ENCODE measurements at places on chromosomes 5 and 9.

- DNase-seq = no peak
- H3K4me1 ChIP-seq = no peaks in the 10 kb centered on the region
- H3K27me3 ChIP-seq = no peaks in the 10 kb centered on the region
These were observed 685.1 kb upstream of the DMAC1 start for GRCh38 chr9:8484597-8485191.

DNA sequence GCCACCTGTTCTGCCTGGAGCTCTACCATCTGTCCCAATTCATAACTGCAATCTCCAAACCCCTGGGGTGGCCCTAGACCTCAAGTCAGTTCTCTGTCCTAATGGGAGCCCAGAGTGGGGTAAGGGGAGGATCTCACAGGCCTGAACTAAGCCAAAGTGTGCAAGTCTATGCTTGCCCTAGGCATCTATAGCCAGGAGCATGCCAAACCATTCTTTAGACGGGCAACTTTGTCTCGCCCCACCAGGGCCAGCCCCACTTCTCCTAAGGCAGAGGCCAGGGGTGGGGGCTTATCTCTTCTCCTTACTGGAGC, 3.3 kb downstream of the ACSL6 start:
- no peak for DNase-seq
- H3K36me3 ChIP-seq = peaks cover 11% of the 10 kb centered on the region
- no peak overlapping the region for H3K27ac ChIP-seq
- H3K4me3 ChIP-seq = no peak overlapping the region
- H3K27me3 ChIP-seq = peaks cover 30% of the 10 kb centered on the region

- H3K4me3 ChIP-seq = no peak overlapping the region
- peaks cover 39% of the 10 kb centered on the region for H3K27me3 ChIP-seq
- no peak overlapping the region for H3K27ac ChIP-seq
- H3K36me3 ChIP-seq = no peaks in the 10 kb centered on the region
- DNase-seq = no peak
- H3K4me1 ChIP-seq = no peaks in the 10 kb centered on the region
These were observed 49.5 kb upstream of the MAP1B start for GRCh38 chr5:72057816-72058215.

DNA sequence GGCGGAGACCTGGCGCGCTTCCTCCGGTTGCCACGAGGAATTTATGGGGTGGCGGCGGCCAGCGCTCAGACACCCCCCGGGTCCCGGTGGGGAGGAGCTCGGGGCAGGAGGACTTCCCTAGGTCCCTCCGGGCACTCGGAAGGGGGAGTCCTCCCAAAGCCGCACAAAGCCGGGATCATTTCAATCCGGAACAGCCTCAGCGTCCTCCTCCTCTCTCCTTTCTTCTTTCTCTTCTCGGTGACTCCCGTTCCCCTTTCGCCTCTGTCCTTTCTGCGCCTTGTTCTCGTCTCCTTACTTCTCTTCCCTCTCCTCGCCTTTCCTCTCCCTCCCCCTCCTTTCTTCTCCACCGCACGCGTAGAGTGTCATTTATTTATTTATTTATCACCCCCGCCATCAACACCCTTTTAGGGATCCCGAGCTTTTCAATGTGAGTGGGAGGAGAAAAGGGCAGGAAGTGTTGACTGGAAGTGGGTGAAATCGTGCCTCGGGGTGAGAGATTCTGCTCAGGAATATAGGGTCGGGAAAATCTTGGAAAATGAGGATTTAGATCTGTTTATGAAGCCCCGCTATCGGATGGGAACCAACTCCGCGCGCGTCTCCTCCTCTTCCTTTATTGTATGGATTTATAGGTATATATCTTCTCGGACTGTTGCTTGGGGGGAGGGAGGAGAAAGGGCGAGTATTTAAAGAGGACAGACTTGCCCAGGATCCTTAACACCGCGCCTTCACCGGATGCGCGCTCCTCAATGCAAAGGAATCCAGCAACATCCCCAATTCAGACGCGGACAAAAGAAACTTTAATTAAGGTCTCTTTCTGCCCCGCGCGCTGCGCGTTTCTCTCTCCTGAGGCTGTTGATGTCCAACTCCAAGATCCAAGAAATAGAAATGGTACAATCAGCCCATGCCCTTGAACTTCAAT, 2.0 kb upstream of the ZNF462 start:
- no peaks in the 10 kb centered on the region for H3K27me3 ChIP-seq
- H3K27ac ChIP-seq = peak overlapping the region; percentile 83
- H3K36me3 ChIP-seq = peaks cover 58% of the 10 kb centered on the region
- peak overlapping the region; percentile 87 for H3K4me3 ChIP-seq

DNA sequence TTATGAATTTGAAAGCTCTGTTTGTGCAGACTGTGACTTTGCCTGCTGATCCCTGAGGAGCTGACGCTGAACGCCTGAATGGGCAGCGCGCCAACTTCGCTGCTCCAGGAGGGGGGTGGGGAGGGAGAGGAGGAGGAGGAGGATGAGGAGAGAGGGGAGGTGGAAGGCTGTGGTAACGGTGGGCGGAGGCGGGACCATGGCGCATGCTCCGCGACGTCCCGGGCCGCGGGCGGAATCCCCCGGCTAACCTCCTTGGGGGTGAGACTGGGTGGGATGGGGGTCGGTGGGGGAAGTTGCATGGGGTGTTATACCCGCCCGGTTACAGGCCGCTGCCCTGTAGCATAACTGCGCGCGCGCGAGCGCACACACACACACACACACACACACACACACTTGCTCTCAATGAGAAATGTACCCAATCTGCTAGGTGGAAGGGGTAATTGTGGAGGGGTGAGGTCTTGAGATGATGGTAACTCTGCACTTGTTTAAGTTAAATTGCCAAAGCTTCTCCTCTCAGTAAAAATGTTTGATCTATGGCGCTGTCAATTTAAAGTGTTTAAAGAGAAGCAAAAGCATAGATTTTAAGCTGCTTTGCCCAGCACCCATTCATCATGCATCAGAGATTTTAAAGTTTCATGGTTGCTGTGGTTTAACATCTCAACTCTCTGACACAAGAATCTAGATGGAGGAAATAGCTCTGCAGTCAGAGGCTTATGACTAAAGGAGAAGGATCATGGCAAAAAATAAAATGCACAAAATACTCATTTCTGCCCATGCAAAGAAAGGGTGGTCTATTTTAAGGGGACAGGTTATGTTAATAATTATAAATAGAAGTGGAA, 76.6 kb upstream of the TBCA start:
- H3K27me3 ChIP-seq = peaks cover 14% of the 10 kb centered on the region
- no peak overlapping the region for H3K4me3 ChIP-seq
- peaks cover 6% of the 10 kb centered on the region for H3K36me3 ChIP-seq
- H3K4me1 ChIP-seq = no peaks in the 10 kb centered on the region
- DNase-seq = no peak
- H3K27ac ChIP-seq = no peak overlapping the region

GRCh38 chr5:149857499-149857898, 87.1 kb downstream of the PDE6A start:
- peak; percentile 93 for DNase-seq
- H3K27me3 ChIP-seq = no peaks in the 10 kb centered on the region
- H3K36me3 ChIP-seq = peaks cover 8% of the 10 kb centered on the region
- H3K27ac ChIP-seq = peak overlapping the region; percentile 60
- H3K4me3 ChIP-seq = no peak overlapping the region

DNA sequence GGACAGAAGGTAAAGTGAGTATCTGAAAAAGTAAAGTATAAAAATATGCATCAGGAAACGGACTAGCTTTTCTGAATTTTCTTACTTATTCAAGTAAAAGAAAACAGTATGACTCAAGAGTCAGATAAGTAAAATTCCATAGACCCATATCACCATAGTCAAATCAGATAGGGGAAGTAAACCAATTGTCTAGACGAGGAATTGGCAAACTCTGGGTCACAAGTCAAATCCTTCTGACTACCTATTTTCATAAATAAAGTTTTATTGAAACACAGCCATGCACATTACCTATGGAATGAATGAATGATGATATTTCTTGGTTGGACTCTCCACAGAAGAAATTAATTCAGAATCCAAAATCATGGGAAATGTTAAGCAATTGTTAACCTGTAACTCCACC, 59.1 kb upstream of the TMC1 start:
- H3K27ac ChIP-seq = peak overlapping the region; percentile 89
- no peak overlapping the region for H3K4me3 ChIP-seq
- peaks cover 43% of the 10 kb centered on the region for H3K4me1 ChIP-seq

DNA sequence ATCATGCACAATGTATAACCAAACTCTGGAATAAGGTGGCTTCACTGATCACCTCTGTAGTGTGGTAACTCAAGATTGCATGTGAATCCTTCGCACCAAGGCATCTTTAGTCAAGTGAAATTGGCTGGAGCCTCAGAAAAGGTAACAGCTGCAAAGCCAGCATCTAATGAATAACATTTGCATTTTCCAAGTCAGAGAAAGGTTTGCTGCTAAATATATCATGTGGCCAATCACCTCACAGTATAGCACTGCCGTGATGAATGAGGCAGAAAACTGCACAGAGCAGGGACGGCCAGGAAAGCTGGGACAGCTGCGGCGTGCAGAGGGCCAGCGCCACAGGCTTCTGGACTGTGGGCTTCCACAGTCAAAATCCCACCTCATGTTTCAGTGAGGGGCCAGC, 18.5 kb downstream of the MRPS27 start:
- peaks cover 17% of the 10 kb centered on the region for H3K4me1 ChIP-seq
- H3K27me3 ChIP-seq = no peaks in the 10 kb centered on the region
- DNase-seq = no peak
- H3K4me3 ChIP-seq = no peak overlapping the region

GRCh38 chr5:114176356-114176755, 185.5 kb upstream of the KCNN2 start:
- H3K27ac ChIP-seq = no peak overlapping the region
- H3K36me3 ChIP-seq = no peaks in the 10 kb centered on the region
- DNase-seq = no peak

DNA sequence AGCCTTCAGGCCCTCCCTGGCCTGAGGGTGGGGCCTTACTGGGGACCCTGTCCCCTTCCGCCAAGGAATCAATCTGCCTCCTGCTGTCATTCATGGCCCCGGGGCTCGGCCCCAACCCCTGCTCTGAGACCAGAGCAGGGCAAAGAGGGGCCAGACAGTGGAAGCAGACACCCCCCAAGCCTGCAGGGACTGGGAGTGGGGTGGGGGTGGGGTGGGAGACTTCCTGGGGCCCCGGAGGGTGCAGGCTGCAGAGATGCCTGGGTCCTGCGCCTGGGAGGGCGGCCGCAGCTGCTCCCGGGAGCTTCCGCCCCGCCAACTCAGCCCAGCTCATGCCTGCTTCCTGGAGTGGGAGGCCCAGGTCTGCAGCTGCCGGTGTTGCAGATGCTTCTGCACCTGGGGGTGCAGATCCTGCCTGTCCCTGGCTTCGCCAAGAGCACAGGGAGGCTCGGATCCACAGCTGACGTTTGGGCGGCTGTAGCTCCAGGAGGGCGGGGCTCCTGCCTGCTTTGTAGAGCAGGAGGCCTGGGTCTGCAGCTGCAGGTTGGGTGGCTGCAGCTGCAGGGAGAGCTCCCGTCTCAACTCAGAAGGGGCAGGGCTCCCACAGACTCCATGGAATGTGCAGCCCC, 6.2 kb downstream of the KIF4B start:
- no peak for DNase-seq
- H3K4me3 ChIP-seq = no peak overlapping the region
- H3K36me3 ChIP-seq = no peaks in the 10 kb centered on the region
- H3K4me1 ChIP-seq = no peaks in the 10 kb centered on the region
- no peak overlapping the region for H3K27ac ChIP-seq

- DNase-seq = no peak
- no peaks in the 10 kb centered on the region for H3K27me3 ChIP-seq
These were observed 54.8 kb downstream of the COL27A1 start for GRCh38 chr9:114210136-114210535.

DNA sequence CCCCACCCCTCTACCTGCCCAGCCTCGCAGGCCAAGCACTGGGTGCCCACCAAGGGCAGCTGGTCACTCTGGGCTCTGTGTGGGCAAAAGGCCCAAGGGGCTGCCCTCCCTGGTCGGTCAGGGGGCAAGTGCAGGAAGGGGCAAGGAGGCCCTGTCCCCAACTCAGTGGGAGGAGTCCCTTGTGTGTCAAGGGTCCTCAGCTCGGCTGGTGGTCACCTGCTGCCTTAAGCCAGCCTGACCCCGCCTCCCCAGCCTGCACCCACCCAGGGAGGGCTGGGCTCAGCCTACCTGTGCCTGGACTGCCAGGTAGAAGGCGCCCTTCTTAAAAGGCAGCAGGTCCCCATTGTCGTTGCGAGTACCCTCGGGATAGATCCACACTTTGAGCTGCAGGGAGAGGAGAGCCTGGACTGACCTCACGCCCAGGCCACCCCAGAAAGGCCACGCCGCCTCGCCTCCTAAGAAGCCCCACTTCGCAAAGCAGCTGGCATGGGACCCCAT, 10.9 kb downstream of the AGPAT2 start:
- no peaks in the 10 kb centered on the region for H3K4me1 ChIP-seq
- H3K36me3 ChIP-seq = peaks cover 17% of the 10 kb centered on the region
- H3K4me3 ChIP-seq = no peak overlapping the region
- no peaks in the 10 kb centered on the region for H3K27me3 ChIP-seq
- H3K27ac ChIP-seq = no peak overlapping the region

DNA sequence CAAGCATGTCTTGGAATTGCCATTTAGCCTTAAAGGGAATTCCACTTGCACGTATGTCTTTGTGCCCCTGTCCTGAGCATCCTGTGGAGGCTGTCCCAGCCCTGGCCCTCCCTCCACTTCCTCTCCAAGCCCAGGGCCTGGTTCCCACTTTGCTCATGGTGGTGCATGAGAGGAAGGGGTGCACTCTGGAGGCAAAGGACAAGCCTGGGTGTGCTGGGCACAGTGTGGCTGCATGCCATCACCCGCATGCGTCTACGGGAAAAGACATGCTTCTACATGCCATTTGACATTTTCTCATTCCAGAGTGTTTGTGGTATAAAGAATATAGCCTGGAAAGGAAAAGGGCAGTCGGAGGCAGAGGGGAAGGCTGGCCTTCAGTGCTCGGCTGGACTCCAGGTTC, 7.2 kb upstream of the IRX2 start:
- H3K27ac ChIP-seq = no peak overlapping the region
- no peak for DNase-seq
- no peak overlapping the region for H3K4me3 ChIP-seq
- no peaks in the 10 kb centered on the region for H3K27me3 ChIP-seq
- H3K36me3 ChIP-seq = peaks cover 4% of the 10 kb centered on the region

DNA sequence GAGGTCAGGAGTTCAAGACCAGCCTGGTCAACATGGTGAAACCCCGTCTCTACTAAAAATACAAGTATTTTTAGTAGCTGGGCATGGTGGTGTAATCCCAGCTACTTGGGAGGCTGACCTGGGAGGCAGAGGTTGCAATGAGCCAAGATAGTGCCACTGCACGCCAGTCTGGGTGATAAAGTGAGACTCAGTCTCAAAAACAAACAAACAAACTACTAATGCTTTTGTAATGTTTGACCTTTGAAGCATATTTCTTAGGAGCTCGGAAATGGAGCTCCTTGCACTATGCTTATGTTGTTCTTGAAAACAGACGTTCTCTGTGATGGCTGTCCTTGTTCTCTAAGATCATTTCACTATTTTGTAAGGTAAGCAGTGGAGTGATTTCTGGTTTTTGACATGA, 6.0 kb downstream of the F2RL2 start:
- no peaks in the 10 kb centered on the region for H3K4me1 ChIP-seq
- H3K4me3 ChIP-seq = no peak overlapping the region
- no peaks in the 10 kb centered on the region for H3K36me3 ChIP-seq
- no peaks in the 10 kb centered on the region for H3K27me3 ChIP-seq

DNA sequence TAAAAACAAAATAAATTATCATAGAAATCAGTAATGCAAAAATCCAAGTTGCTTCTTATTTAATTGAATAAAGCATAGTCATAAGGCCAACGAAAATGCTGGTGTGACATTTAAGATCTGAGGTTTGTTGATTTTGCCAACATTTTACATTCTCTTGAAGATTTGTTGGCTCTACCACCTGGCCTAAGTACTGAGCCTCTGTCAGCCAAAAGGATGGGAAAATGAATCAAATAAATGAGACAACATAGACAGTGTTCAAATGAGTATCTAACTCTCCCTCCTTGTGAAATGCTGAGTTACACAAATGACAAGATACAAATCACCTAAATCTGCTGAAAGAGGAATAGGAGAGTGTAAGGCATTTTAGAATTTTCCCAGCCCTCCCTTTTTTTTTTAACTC, 575.0 kb downstream of the CDH12 start:
- no peak overlapping the region for H3K27ac ChIP-seq
- no peaks in the 10 kb centered on the region for H3K36me3 ChIP-seq
- no peaks in the 10 kb centered on the region for H3K27me3 ChIP-seq
- H3K4me3 ChIP-seq = no peak overlapping the region

Data from Calu3 (cell line).